ENCODE measurements at places on chromosomes 11 and 22. TPM values are rescaled to one million over a fixed set of nuclear protein-coding genes. Genes with fewer than 3 reads are reported as not detected.

NUDT8 gene
- polyA plus RNA-seq, result 6.6 TPM

C11orf42 gene
- polyA plus RNA-seq, result 1.2 TPM

IL18 gene
- polyA plus RNA-seq, result 3.3 TPM

SYCE3 gene
- polyA plus RNA-seq, result not detected

RHOD gene
- polyA plus RNA-seq, result 1.3 TPM

TRIM29 gene
- polyA plus RNA-seq, result 1.4 TPM

TRIM68 gene
- 14.0 TPM for polyA plus RNA-seq

CASP12 gene
- 0.46 TPM for polyA plus RNA-seq

SMC1B gene
- 0.08 TPM for polyA plus RNA-seq

PKDREJ gene
- 0.30 TPM for polyA plus RNA-seq

MLC1 gene
- 234 TPM for polyA plus RNA-seq

LRRN4CL gene
- polyA plus RNA-seq, result 3.2 TPM

PGA4 gene
- not detected for polyA plus RNA-seq

GPHA2 gene
- 1.9 TPM for polyA plus RNA-seq

OR2AT4 gene
- polyA plus RNA-seq, result 0.03 TPM

SEZ6L gene
- 115 TPM for polyA plus RNA-seq

POU2AF3 gene
- polyA plus RNA-seq, result 2.7 TPM

SLC22A6 gene
- polyA plus RNA-seq, result 81.1 TPM

MALAT1 gene
- 557 TPM for polyA plus RNA-seq

MMP27 gene
- not detected for polyA plus RNA-seq

TBX10 gene
- not detected for polyA plus RNA-seq

BARX2 gene
- polyA plus RNA-seq, result 0.39 TPM

GAL gene
- 8.0 TPM for polyA plus RNA-seq

MMP11 gene
- 7.7 TPM for polyA plus RNA-seq

CRYBB3 gene
- 0.60 TPM for polyA plus RNA-seq

SCGB1C1 gene
- polyA plus RNA-seq, result not detected

NCR3LG1 gene
- polyA plus RNA-seq, result 9.1 TPM

TMEM134 gene
- 69.0 TPM for polyA plus RNA-seq

OR56A3 gene
- polyA plus RNA-seq, result not detected

CRYBB2 gene
- 0.93 TPM for polyA plus RNA-seq

ANGPTL5 gene
- 0.59 TPM for polyA plus RNA-seq

KRTAP5-7 gene
- polyA plus RNA-seq, result 1.0 TPM

Data from spinal cord (tissue), 10 donors.